Naive B cell (primary cell): ENCODE measurements at places on chromosomes 11 and 22.
A peak's percentile ranks its signal among the peaks of the same experiment; 100 is the strongest.

DNA sequence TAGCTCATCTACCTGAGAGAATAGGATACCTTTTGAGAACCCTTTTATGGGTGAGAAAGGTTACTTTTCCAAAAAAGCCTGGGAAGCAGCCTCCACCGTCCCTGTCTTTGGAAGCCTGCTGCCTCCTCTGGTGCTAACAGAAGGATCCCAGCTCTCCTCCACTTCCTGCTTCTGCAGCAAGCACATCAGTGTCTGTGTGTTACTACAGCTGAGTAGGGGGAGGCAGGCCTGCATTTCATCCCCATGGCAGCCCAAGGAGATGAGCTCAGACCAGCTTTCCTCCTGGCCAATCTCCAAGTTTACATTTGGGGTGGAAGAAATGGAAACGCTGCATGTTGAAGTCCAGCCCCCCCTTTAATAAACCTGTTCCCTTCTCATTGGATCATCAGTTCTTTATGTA lies 7.4 kb upstream of the CCDC34 start:
- DNase-seq: no peak

- peak; percentile 45 for DNase-seq
Observed at GRCh38 chr22:27918341-27919221, 475 bp downstream of the PITPNB start.

GRCh38 chr22:17104336-17104935 lies 16.7 kb downstream of the TMEM121B start:
- DNase-seq: no peak

DNA sequence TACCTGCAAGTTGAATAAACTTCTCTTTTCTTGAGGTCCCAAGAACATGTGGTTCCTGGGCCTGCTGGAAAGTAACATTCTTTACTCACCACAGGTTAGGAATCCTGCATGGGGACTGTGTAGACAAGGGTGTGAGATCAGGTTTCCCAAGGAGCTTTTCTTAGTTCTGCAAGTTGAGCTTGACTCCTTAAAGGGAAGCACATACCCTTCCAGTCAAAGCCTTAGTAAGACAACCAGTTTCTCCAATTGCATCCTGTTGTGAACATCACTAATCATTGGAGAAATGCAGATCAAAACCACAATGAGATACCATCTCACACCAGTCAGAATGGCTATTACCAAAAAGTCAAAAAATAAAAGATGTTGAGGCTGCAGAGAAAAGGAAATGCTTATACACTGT lies 48.3 kb upstream of the PAK1 start:
- no peak for DNase-seq

DNA sequence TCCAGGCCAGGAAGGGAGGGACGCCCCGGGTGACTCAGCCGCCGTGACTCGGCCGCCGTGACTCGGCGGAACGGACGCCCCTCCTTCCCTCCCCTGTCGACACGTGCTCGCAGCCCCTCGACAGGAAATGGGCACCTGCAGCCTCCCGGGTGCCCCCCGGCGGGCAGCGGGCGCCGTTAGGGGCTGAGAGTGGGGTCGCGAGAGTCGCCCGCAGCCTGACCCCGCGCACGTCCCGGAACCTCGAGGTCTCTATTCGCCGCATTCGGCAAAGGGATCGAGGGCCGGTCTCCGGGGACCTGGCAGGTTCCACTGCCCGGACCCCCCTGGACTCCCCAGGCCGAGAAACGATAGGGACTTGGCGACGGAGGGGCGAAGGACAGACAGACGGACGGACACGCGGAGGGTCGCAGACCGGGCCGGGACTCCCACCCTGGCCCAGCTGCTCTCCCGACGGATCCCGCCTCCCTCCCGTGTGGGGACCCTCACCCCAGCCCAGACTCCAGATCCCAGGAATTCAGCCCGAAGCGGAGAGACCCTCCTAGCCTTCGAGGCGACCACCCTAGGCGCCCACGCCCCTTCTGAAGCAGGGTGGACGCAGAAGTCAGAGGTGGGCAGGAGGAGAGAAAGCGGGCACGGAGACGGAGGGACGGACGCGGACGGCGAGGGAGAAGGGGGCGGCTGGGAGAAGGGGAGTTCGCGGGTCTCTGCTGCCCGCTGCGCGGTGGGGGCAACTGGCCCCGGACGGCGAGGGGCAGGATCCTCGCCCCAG lies 648 bp downstream of the FOSL1 start:
- no peak for DNase-seq

DNA sequence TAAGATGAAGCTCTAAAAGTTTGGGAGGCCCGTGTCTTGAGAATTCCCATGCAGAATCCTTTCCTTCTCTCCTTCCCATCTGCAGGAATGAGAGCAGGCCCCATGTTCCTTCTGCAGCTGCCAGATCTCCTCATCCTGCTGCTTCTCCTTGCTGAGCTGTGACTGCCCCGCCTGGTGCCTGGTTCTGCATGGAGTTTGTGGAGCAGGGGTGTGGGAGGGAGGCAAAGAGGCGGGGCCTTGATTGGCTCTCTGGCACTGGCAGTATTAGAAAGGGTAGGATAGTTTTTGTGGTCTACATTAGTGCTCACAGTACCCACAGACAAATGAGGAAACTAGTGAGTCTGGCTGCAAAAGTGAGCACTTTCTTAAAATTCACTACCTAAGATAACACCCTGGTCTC lies 91.1 kb upstream of the CLPB start:
- no peak for DNase-seq

GRCh38 chr22:17083811-17084441 lies 874 bp upstream of the IL17RA start:
- DNase-seq: no peak

DNA sequence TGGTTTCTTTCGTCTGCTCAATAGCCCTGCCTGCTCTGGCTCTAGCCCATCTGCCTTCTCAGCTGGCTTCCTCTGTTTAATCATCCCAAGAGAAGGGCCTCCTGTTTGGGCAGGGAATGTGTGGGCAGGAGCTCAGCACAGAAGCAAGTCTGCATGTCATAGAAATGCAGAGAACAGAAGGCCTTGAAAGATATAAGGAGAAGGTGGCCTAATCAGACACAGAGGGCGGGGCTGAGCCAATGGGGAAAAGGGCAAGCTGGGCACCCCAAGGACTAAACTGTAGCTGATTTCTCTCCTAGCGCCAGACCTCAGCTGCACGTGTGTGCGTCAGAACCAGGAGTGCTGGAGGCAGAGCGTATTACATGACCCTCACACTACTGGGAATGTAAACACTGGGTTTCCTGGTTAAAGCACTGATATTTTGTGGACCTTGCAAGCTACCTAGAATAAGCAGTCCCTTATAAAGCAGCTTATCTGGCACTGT lies 7.6 kb upstream of the CCKBR start:
- no peak for DNase-seq
